Mucosa of descending colon (tissue), 3 donors: ENCODE measurements at places on chromosomes 4 and X. TPM values are rescaled to one million over a fixed set of nuclear protein-coding genes. Genes with fewer than 3 reads are reported as not detected.

GRCh38 chr4:138451276-138451663 is 209.1 kb upstream of the SLC7A11 start:
- no peak for DNase-seq

GRCh38 chrX:130174045-130174704 is 2.4 kb downstream of the RAB33A start:
- no peak for DNase-seq

DNA sequence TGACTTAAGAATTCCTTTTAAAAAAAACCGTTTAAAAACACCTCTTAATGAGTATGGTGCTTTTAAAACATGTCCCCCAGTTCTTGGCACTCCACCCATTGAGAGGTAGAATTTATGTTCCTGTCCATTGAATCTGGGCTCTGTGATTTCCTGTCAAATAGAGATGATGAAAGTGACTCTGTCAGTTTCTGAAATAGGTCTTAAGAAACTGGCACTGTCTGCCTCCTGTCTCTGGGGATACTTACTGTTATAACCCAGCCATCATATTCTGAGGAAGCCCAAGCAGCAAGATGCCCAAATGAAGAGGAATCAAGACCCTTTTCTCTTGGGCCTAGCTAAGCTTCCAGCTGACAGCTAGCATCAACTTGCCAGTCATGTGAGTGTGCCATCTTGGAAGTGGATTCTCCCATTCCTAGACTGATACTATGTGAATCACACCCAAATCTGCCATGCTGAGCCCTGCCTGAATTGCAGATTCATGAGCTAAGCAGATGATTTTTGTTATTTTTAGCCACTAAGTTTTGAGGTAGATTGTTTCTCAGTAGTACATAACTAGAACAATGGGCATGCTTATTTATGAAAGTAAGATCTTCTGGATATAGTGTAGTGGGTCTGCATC is 22.8 kb downstream of the C4orf54 start:
- no peak for DNase-seq

- no peak for DNase-seq
Observed at GRCh38 chr4:183830438-183830985, 74.6 kb upstream of the STOX2 start.

Gene CSAG3
- total RNA-seq, result not detected

Gene RAB33A
- total RNA-seq, result 0.55 TPM
